D721Med (cell line): ENCODE measurements at places on chromosomes 3 and 15.

- DNase-seq = no peak
These were observed 21.0 kb upstream of the HACD2 start for GRCh38 chr3:123605789-123606234.

GRCh38 chr3:193972832-193973231, 163.1 kb upstream of the HES1 start:
- DNase-seq = no peak

DNA sequence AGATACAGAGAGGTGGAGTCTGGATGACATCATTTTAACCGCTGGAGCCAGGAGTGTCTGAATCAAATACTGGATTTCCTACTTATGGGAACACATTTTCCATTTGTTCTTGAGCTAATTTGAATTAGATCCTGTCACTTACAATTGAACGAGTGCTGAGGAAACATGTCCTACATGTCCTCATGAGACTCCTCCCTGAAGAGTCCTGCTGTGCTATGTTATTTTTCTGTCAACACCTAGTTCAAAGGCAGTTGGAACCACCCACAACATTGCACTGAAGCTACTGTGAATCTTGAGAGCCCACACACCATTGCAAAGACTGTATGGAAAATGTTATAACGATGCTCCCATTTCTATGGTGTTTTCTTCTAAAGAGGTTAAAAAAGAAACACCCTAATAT, 123.5 kb upstream of the CRBN start:
- DNase-seq = no peak

DNA sequence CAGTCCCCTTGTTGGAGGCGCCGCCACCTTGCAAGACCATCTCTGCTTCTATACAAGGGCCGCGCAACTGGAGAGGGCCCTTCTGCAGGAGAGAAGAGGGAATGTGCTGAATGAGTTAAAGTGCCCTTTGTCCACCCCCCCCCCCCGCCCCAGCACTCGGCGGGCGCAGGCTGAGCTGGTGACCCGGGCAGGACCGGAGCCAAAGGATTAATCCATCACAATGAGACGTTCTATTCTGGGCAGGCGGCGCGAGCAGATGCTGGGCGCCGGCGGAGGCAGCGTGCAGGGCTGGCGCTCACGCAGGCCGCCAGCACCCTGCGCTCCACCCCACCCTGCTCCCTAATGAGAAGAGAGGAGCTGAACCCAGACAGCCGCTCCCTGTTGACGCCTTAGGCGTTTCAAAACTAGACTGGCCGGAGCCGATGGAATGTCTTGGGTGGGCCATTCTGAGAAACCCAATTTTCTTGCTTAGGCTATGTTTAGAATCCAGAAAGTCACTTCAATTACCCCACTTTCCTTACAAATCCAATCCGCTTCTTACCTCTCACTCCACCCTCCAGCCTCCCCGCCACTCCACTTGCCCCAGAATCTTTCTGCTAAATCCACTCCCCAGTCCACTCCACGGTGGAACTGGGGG, 32.9 kb downstream of the GJD2 start:
- DNase-seq = peak; percentile 48

- no peak for DNase-seq
These were observed 616.4 kb upstream of the CBLB start for GRCh38 chr3:106485217-106485616.

GRCh38 chr3:152606146-152606545, 228.8 kb upstream of the P2RY1 start:
- DNase-seq = no peak

- no peak for DNase-seq
These were observed 51.0 kb upstream of the EIF1B start for GRCh38 chr3:40258555-40258954.

DNA sequence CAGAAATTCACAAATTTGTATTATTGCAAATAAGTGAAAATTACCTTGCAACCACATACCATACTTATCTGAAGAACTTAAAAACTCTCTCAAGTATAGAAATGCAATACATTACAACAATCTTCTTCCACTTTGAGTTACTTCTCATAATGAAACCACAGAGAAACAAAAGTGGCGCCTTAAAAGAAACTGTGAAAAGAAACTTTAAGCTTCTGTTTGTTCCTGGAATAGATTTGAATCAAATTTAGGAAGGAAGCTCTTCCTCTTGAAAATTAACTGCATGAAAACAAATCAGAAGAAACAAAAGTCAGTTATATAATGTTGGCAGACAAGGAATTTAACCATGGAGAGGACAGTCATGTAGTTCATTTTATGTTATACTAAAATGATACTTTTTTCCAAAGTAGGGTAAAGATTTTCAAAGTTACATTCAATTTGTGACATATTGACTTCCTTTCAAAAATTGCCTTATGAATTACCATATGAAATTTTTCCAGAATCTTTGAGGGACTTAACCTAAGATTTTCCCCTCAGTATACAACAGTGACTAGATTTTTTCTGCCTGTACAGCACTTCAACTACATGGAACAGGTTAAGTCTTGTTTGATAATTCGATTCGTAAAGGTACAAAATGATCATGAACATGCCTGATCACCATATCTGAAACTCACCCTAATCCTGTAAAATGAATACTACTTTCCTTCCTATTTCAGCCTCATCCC, 57.6 kb upstream of the TNFSF10 start:
- DNase-seq = no peak

- no peak for DNase-seq
These were observed 159.4 kb downstream of the SI start for GRCh38 chr3:164918905-164919304.

DNA sequence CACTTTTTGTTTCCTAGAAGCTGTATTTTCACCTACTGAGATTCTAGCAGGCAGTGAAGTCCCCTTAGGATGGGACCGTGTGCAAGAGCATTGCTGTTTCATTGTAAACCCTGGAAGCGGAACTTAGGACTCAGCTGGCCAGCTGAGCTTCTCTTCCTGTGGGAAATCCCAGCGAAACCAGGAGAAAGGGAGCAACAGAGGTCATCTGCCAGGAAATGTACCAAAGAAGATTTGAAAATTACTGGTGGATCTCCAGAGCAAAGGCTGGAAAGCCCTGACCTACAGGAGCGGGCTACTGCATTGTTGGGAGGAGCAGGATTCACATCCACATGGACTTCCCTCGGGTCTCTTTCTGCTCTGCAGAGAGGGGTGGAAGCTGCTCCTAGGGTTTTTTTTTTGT, 7.6 kb upstream of the ADPRH start:
- no peak for DNase-seq

DNA sequence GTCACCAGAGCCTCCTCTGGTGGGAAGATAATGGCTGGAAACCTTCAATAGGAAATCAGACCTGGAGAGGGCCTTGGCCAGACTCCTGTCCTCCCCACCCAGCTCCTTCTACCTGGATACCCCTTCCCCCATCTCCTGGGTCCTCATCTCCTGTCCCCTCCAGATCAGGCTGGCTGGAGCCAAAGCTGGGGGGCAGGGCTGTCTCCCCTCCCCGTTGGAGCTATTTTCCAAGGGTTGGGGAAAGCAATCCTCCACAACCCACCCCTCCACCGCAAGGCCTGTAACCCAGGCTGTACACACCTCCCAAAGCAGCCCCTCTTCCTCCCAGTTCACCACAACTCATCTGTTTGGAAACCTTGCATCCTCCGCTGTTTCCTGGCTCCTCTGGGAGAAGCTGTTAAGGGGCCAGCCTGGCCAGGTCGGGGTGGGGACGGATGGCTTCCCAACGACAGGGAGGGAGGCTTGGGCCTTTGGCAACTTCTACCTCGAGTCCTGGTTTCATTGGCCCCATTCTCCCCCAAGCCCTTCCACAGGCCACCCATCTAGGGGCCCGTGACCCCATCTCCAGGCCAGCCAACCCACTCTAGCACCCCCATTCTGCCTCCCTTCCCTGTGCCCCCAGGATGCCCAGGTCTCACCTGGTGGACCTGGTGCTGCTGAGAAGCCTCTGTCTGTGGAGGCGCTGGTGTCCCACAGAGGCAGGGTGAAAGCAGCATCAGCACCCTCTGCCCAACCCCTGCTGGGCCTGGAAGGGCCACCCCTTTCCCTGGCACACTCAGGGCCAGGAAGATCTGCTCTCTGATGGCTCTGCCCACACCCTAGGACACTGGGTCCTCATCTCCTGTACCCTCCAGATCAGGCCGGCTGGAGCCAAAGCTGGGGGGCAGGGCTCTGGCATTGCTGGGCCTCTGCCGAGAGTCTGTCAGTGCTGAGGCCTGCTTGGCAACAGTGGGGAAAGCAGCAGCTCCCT, 22.1 kb upstream of the GOLGA6C start:
- DNase-seq = no peak

DNA sequence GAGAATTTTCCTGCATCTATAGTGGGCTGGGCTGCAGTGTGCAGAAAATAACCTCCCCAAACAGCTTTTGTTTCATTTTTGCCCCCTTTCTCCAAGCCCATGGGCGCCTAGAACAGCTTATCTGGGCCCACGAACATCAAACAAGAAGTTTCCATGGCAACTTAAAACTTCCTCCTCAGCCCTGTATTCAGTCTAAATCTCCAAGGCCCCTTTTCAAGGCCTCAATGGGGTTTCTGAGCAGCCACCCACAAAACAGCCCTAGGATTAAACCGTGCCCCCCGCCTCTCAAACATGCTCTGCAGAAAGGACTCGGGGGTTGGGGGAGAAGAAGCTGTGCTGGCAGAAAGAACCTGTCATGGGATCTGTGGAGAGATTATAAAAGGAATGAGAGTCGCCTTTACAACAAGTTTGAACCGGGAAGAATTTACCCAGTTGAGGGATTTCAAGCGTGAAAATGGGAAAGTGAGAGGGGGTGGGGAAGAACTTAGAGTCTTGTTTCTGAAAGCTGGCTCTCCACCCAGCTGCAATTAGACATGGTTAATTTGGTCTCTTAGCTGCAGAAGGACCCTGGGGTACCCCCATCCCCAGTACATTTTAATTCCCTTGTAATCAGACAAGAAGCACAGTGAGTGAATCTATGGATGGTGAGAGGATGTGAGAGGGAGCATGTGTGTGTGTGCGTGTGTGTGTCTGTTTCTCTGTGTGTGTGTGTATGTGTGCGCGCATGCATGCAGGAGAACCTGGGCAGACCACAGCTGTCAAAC, 4.3 kb upstream of the FAM107A start:
- DNase-seq = no peak

GRCh38 chr3:34276342-34276741, 477.9 kb downstream of the PDCD6IP start:
- DNase-seq = no peak

DNA sequence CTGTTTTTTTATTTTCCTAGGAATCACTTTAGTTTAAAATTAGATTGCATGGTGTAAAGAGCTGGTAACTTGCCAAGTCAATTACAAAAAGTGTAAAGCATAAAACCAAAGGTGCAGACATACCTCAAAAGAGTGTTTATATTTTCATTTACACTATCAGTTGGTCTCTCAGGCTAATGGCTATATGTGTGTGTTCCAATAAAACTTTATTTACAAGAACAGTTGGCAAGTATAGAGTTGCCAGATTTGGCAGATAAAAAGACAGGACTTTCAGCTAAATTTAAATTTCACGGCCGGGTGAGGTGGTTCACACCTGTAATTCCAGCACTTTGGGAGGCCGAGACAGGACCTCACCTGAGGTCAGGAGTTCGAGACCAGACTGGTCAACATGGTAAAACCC, 41.1 kb downstream of the HOMER2 start:
- DNase-seq = no peak

- DNase-seq = no peak
These were observed 216.8 kb upstream of the RBMS3 start for GRCh38 chr3:29064085-29064484.

GRCh38 chr15:33586786-33587697, 276.3 kb downstream of the RYR3 start:
- no peak for DNase-seq

GRCh38 chr3:59280113-59280512, 230.3 kb upstream of the CFAP20DC start:
- DNase-seq = no peak

DNA sequence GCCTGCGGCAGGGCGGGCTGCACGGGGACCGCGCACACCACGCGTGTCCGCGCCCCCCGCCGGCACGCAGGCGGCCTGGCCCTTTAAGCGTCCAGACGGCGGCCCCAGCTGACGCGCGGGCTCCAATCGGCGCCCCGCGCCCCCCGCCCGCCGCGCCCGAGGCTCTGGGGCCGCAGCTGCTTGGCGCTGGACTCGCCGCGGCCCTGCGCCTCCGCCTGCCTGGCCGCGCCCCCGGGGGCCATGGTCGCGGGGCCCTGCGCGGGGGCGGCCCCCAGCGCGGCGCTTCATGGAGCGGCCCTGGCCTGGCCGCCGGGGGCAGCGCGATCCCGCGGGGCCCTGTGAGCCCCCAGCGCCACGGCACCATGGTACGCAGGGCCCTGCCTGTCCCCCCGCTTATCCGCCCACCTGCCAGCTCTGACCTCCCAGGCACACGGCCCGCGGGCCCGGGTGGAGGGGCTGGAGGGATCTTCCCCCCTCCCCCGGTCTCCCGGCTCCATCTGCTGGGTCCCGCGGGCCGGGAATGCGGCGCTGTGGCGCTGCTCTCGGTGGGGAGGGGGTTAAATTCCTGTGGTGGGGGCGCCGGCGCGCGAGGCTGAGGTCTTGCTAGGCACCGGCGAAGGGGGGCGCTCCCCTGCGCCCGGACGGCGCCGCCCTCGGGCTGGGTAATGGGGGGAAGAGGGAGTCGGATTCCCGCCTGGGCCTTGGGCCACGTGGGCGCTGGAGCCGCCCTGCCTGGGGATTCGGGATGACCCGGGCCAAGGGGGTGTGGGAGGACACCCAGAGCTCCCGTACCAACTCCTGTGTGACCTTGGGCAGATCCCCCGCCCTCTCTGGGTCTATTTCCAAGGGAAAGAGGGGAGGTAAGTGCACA, 1.1 kb downstream of the ZBTB47 start:
- peak; percentile 85 for DNase-seq

DNA sequence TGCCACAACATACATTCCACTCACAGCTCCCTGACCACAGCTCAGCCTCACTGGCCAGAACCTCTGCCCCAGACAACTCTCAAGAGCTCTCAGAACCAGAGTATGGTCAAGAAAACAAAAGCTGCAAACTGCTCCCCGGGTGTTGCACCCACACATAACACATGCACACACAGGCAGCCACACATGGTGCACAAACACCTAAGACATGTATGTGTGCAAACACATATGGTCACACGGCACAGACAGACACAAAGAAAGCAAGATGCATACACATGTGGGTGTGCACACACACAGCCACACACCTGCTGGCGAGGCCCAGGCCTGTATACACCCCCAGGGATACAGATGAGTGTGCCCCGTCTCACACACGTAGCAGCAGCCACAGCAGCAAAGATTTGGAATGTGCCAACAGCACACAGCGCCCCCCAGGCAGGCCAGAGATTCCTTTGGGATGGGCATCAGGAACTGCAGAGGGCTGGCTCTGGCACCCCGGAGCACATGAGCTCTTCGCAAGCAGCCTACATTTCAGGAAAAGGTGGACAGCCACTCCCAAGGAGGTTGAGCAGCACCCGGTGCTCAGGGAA, 6.6 kb downstream of the KLF15 start:
- no peak for DNase-seq

GRCh38 chr3:150958683-150959082, 13.8 kb downstream of the CLRN1 start:
- DNase-seq = no peak

GRCh38 chr3:177647341-177647740, 450.1 kb upstream of the TBL1XR1 start:
- DNase-seq = no peak

DNA sequence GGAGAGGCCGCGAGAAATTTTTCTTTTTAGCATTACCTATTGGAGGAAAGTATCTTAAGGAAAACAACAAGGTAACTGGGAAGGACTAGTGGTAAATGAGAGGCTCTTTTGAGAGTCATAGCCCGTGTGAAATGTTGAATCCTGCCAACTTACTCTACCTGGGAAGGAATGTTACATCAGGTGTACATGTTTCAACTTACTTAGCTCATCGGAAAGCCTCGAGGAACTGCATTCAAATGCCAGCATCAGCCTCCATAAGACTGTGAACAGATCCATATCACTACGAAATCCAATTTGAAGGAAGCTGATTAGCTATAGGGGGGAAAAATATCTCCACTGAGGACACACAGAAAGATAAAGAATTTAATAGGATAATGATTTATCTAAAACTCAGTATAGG, 72.3 kb upstream of the PDZRN3 start:
- no peak for DNase-seq
